Renal cortical epithelial cell (primary cell): ENCODE measurements at places on chromosomes 3 and 15.

DNA sequence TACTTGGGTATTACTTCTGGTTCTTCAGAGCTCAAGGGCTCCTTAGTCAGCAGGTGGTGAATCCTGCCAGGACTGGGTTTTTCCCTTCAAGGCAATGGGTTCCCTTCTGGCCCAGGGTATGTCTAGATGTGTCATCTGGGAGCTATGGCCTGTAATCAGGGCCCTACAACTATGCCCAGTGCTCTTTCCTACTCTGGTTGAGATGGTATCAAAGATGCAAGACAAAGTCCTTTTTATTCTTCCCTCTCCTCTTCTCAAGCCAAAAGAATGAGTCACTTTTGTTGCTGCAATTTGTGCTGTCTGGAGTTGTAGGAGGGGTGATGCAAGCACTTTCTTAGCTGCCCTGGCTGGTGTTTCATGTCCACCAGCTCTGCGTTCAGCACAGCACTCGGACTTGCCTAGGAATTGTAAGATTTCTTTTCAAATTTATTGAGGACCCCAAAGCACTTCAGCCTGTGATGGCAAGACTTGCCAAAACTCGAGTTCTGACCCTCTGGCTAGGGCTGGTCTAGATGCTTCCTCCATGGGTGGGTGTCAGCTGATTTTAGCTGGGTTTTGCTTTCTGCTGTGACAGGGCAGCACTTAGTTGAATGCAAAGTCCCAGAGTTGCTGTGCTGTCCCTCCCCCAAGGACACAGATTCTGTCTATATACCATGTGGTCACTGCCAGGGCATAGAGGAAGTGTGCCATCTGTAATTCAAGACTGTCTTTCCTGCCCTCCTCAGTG is 129.2 kb upstream of the CBLB start:
- DNase-seq = peak; percentile 88

DNA sequence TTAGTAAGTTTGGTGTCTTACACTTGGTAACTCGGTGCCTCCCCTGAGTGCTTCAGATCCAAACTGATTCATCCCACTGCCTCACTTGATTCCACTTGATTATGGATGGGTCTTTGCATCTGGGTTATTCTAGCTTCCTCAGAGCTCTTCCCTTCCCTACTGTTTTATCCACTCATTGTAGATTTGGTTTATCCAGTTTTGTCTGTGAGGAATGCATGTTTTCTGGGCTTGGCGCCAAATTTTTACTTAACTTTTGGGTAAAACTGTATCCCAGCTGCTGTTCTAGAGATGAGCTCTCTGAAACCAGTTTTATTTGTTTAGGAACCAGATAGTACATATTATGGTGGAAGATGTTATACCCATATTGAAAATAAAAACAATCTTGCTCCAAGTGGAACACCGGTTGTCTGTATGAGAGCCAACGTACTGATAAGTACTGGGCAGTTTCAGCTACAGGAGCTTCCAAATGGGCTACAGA is 20.9 kb downstream of the RAD54L2 start:
- DNase-seq = no peak

DNA sequence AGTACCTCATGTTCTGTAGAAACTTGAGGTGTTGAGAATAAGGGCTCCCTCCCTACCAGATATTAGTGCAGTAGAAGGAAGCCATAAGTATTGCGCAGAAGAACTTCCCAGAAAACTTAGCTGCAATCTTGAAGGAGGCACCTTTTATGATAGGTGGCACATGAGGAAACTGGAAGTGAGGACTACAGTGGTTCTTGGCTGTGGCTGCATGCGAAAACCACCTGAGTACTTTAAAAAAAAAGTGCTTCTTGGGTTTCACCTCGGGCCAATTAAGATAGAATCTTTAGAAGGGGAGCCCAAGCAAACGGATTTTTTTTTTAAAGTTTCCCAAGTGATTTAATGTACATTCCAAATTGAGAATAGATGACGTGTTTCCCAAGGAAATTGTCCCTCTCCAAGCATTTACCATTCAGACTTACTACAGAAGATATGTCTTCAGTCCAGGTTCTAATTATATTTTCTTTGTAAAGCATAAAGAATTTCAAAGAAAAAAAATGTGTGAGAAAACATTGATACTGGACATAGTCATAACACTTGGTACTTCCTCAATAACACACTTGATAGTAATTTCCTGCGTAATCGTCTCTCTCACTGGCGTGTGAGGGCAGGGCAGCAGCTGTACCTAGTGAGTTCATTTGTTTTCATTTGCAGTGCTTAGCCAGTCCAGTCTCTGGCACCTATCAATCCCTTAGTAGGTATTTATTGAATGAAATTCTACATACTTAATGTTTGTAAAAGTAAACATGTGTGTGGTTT is 12.3 kb upstream of the NR1I2 start:
- peak; percentile 1 for DNase-seq

- DNase-seq = no peak
These were observed 645.2 kb upstream of the EPHA6 start for GRCh38 chr3:96169111-96169766.

DNA sequence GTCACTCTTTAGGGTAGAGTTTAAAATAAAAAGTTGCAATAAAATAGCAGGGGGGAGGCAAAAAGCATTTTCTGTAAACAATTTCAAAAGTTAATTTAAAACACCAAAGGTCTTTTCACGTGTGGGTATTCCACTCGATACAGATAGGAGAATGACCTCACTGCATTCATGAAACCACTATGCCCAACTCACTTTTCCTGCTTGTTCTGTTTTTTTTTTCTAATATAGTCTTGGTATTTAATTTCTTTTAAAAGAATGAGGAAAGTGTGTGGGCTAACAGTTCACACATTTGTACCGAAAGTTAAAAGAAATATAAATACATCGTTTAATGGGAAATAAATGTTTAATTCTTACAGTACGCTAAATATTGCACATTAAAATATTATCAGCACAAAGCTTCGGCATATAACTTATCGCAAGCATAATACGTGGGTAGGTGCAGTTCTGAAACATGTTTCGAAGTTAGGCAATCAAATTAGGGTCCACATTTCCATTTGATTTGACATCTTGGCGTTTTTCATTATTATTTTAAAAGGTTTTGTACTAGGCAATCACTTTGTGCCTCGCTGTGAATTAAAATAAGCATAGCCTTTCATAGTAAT is 41.4 kb downstream of the VGLL4 start:
- no peak for DNase-seq

GRCh38 chr3:123689831-123690230 is 105.0 kb upstream of the HACD2 start:
- DNase-seq = no peak

- DNase-seq = peak; percentile 11
These were observed 605.0 kb downstream of the NLGN1 start for GRCh38 chr3:174002543-174002942.

DNA sequence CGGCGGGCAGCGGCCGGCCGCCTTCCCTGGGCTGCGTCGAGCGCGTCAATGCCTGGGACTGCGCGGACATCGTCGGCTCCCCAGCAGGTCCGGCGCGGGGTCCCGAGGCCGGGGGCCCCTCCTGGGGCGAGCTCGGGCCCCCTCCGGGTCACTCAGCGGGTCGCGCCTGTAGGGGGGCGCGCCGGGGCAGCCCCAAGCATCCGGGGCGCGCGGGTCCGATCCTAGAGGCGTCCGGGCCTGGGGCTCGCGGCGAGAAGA is 725 bp downstream of the TLE3 start:
- DNase-seq = no peak

DNA sequence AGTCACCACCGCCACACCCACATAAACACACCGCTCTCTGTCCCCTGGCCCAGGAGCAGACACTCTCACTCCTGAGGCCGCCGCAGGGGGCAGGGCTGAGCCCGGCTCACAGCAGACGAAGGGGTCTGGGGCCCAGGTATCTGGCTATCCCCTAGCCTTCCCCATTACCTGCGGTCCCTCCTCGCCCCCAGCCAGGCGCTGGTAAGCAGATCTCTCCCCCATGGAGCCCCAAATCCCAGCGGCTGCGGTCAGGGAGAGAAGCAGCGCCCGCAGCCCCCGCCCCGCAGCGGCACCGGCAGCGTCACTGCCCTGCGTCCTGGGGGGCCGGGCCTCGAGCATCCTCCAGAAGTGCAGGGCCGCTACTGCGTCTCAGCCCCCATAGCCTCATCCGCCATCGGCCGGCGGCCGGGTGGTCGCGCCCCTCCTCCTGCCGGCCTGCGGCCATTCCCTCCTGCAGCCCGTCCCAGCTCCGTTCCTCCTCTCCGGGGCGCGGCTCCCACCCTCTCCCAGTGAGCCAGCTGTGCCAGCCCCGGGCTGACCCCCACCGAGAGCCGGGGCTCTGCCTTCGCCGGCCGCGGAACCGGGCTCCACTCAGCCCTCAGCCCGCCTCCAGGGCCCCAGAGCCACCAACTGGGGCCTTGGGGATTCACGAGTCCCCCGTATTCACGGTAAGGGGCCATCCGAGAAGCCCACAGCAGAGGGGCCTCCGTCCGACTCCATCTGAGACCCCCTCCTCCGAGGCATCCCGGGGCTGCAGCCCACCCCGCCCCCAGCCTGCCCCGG is 13.1 kb downstream of the TNK2 start:
- DNase-seq = no peak

DNA sequence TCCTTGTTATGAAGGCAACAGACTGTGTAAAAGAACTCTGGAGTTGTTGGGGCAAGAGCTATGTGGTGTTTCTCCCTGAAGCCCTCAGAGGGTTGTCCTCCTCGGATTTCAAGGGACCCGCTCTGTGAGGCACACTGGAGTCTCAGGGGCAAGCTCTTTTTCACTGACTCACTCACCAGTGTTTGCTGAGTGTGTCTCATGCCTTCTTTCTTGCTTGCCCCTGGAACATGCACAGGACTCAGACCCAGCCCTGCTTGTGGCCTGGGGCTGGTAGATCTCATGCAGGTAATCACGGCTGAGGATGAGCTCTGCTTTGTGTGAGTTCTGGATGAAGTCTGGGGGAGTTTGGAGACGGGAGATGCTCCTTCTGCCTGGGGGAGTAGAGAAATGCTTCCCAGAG is 93.7 kb downstream of the CACNA1D start:
- DNase-seq = peak; percentile 42

GRCh38 chr3:102224171-102224570 is 210.6 kb upstream of the ZPLD1 start:
- DNase-seq = peak; percentile 58

- no peak for DNase-seq
These were observed 452.4 kb downstream of the SHQ1 start for GRCh38 chr3:72395776-72396311.

- DNase-seq = no peak
These were observed 8.2 kb downstream of the TYRO3 start for GRCh38 chr15:41567261-41567660.

- no peak for DNase-seq
These were observed 337.1 kb upstream of the LRRFIP2 start for GRCh38 chr3:37511463-37511920.
